ENCODE measurements at places on chromosomes 16 and 17.
A peak's percentile ranks its signal among the peaks of the same experiment; 100 is the strongest.

DNA sequence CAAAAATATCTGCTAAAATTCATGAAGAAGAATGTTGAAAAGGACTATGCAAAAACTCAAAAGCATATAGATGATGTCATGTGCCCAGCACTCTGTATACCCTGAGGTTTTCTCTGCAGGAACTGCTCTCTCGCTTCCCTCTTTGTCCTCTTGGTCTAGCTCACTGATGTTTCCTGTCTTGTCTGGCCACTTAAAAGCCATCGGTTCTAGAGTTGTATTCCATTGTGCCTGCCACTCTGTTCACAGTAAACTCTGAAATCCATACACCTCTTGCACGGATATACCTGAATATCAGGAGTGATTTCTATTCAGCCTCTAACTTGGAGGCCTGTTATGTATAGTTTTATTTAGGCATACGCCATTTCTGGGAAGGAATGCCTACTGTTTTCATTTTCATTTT lies 101.0 kb upstream of the CNTNAP4 start:
- DNase-seq = no peak

DNA sequence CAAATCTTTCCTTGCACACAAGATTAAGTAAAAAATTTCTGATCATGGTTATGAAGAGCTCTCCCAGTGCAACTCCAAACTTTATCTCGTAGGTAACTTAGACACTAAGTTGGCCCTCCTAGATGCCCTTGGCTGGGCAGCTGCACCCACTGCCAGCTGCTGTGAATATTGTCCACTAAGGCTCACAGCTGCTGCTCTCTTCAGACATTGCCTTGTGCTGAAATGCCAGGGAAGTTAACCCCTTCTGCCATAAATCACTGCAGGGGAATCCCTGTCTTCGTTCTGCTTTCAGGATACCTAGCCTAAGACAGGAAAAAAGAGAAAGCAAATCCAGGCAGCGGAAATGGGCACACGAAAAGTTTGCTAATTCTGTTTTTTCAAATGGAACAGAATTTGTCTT lies 106.4 kb downstream of the IRX5 start:
- no peak for DNase-seq

DNA sequence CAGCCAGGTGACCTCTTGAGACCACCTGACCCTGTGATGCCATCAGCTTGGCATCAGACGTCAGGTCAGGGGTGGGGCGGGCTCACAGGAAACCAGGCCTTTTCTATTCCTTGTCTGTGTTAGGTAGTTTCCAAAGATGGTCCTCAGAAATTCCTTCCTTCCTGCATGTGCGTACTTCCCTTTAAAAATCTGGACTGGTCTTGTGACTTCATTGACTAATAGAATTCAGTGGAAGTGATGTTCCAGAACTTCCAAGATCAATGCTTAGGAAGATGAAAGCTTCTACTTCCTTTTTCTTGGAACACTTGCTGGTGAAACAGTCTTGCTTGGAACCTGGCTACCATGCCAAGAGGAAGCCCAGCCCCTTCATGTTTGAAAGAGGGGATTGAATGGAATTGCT lies 10.0 kb upstream of the N4BP1 start:
- no peak for DNase-seq

DNA sequence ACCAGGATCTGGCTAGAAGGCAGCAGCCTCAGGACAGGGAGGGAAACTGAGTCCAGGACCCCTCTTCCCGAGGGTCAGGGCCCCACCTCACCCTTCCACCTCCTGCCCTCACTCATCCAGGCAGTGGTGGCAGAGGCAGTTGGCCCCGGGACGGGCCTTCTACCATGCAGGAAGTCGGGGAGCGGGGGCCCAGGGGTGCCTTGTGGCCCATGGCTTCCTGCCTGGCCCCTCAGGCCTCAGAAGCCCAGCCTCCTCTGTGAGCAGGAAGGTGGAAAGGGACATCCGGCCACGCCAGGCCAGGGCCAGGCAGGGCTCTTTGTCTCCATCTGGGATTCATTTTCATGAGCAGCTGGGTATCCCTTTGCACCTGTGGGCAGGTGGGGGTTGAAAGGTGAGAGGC lies 58.5 kb downstream of the BAHCC1 start:
- DNase-seq = no peak

GRCh38 chr17:49725452-49726130 lies 17.8 kb upstream of the SLC35B1 start:
- no peak for DNase-seq

DNA sequence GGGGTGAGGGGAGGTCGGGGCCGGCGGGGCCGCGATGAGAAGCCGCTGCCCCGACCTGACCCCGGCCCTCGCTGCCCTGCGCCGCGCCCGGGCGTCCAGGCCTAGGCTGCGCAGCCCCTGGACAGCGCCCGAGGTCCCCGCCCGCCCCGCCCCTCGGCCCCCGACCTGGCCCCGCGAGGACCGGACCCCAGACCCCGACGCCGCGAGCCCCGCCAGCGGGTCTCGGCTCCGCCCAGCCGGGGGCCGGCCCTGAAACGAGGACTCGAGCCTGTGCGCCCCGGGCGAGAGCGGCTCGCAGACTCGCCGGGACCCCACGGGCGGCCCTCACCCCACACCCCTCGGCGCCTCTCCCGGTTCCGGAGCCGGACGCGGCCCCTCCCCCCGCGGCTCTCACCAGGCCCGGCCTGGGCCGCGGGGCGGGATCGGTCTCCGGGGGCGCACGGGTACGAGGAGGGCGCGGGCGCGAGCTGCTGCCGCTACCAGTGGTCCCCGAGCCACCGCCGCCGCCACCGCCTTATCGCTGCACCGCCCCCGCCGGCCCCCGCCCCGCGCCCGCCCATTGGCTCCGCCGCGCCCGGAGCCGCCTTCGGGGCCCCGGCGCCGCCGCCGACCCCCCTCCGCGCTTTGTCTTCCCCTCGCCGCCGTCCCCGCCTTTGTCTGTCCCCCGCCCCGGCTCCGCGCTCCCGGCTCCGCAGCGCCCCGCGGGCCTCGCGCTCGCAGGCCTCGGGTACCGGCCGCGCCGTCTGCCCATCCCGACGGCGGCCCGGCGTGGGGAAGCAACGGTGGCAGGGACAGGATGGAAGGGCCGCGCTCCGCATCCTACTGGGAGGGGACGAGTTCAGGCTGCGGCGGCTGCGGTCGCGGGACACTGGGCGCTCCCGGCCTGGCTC lies at the start of gene LIMD2:
TSS of gene LIMD2 (minus strand) at position 488 of the 890 bp plus-strand sequence. CDS start 827 bp downstream, outside the sequence.
- no peak for DNase-seq

DNA sequence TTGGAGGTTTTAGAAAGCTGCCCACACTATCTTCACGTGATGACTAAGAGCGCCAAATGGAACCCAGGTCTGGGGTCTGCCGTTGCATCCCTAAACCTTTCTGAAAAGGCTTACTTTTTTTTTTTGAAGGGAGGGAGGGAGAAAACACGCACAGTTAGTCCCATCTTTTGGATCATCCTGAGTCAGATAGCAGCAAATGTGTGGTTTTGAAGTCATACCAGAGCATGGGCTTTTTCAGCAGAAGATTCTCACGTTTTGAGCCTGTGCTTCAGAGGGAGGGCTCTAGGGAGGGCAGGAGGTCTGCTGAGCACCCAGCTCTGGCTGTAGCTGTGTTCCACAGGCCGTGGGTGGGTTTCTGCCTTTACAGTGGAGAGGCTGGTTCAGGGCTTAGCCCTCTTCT lies 194.7 kb downstream of the SNX29 start:
- no peak for DNase-seq

DNA sequence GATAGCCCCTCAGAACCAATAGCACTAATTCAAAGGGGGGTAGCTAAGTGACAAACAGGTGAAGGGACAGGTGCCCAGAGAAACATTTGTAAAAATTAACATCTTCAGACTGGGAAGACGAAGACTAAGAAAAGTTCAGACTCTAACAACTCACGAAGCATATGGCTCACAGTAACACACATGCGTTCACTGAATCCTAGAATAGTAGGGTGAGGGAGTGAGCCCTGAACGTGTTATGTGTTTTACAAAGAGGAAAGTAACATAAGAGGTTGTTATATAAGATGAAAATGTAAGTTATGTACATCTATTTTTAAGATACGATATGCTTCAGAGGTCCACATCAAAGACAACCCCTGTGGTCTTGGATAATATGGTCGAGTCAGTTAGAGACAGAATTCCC lies 15.2 kb downstream of the GSG1L2 start:
- no peak for DNase-seq

GRCh38 chr17:79019632-79020584 lies 4.1 kb upstream of the C1QTNF1 start:
- DNase-seq = peak; percentile 61
